ENCODE measurements at places on chromosomes 6 and 20.

DNA sequence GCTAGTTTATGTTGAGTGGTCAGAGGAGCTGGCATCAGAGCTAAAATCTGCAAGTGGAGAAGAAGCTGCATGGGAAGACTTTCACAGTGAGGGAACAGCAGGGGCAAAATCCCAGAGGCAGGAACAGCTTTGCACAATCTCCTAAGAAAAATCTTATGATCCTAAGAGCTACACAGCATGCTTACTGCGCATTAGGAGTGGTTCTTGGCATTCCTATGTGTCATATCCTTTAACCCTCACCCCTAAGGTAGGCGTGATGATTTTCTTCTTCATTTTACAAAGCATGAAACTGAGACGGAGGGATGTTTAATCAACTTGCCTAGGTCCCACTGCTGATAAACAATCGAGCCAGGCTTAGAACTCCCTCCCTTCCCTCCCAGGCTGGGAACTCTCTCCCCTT is 313.6 kb upstream of the SULF2 start:
- no peak for DNase-seq

DNA sequence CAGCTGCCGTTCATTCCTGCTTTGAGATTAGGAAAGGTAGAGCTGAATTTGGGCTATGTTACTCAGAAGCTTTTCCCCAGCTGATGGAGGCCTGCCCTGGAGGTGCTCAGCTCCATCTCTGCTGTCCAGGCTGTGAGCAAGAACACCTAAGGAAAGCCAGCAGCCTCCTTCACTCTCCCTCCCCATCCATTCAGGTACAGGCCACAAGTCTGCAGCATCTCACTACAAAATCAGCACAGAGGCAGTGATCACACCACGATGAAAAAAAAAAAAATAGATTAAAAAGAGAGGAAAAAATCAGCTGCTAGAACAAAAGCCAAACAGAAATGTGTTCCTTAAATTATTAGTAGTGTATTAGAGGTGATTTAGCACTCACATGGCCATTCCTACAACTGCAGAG is 515.0 kb downstream of the CDH26 start:
- no peak for DNase-seq

DNA sequence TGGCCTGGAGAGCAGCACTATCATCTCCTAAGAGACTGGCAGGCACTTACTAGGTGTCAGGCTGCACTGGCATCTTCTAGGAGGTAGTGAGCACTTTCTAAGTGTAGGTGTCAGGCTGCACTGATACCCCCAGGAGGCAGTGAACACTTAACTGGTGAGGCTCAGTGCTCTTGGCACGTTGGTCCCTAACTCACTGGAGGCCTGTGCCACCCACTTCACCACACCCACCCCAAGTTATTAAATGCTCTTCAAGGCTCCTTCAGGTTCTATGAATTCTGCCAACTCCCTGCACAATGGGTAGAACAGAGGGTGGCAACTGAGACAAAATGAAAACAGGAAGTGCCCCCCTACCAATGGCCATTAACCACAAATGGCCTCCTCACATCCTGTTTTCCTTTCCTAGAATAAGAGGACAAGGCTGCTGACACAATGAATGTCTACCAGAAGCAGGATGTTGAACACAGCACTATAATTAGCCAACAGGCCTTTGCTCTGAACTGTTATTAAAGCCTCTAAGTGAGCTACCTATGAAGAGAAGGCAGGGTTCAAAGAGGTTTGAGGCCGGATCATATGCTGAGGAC is 29.4 kb downstream of the NCOA5 start:
- DNase-seq = no peak

DNA sequence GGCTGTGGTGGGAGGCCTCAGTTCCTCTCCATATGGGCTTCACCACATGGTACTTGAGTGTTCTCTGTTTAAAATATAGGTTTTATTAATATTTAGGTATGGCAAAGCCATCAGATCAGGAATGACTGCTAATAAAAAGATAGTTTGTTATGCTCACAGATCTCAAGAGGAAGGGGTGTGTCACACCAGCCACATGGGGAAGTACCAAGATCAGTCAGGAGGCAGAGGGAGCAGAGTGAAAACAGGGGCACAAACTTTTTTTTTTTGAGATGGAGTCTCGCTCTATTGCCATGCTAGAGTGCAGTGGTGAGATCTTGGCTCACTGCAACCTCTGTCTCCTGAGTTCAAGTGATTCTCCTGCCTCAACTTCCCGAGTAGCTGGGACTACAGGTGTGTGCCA is 92.1 kb upstream of the GCM1 start:
- DNase-seq = no peak

- DNase-seq = no peak
Measured at GRCh38 chr20:12835999-12836398, 172.8 kb upstream of the SPTLC3 start.

All from CD8-positive, alpha-beta T cell (primary cell).